ENCODE measurements at places on chromosomes 12 and 14.

DNA sequence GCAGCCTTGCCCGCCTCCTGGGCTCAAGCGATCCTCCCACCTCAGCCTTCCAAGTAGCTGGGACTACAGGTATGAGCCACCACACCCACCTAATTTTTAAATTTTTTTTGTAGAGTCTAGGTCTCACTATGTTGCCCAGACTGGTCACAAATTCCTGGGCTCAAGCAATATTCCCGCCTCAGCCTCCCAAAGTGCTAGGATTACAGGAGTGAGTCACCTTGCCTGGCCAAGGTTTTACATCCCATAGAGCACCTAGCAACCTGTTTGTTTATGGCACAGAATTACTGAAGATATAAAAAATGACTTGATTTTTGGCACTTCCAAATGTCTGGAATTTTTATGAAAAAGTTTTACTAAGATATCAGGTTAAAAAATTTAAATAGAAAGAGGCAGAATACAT is 16.5 kb downstream of the MYO1A start:
- no peak for DNase-seq

GRCh38 chr14:95520346-95520745 is 3.9 kb upstream of the SYNE3 start:
- DNase-seq: peak; percentile 60

DNA sequence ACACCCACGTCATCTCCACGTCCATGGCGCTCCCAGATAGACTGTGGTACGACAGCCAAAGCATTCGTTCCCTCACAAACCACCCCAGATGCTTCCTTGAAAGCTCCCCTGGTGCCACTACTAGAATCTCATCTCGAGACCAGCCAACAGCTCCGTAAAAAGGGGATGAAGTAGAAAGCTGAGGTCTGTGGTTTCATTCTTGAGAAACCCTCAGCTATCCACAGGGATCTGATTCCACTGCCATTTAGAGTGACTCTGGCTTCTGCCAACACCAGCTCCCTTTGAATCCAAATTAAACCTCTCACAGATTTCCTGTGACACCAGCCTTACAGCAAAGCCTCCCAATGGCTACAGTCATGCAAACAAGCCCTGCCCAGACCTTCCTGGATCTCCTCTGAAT is 18.5 kb upstream of the FOXN3 start:
- no peak for DNase-seq

DNA sequence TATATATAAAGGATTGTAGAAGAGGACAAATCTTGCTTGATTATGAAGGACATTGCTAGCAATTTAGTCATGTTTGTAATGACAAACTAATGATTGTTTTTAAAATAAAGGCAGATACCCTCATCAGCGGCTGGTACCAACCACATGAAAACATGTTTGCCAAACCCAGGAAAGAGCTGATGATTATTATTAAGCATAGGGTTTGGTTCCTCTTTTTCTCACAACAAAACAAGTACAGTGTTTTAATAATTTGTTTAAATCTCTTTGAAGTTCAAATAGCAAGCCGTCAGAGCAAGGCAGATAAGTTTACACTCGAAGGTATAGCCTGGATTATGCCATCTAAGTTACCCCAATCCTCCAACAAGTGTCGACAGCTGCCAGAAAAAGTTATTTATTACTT is 5.3 kb upstream of the SINHCAF start:
- no peak for DNase-seq

DNA sequence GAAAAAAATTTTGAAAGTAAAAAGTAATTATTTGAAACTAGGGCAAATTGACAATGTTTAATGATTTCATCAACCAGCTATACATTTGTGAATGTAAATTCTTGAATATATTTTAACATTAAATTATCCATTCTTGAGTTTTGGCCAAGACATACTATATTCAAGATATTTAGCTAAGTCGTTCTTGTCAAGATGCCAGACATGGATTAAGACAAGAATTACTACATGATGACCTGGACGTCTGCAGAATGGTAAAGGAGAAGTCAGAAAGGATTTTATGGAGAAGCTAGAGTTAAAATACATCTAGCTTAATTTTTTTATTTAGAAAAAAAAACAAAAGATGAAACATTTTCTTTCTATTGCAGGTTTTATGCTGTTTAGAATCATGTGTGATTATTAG is 255.8 kb downstream of the TMTC2 start:
- DNase-seq: no peak

GRCh38 chr14:90440021-90440451 is 43.2 kb downstream of the CALM1 start:
- DNase-seq: no peak

DNA sequence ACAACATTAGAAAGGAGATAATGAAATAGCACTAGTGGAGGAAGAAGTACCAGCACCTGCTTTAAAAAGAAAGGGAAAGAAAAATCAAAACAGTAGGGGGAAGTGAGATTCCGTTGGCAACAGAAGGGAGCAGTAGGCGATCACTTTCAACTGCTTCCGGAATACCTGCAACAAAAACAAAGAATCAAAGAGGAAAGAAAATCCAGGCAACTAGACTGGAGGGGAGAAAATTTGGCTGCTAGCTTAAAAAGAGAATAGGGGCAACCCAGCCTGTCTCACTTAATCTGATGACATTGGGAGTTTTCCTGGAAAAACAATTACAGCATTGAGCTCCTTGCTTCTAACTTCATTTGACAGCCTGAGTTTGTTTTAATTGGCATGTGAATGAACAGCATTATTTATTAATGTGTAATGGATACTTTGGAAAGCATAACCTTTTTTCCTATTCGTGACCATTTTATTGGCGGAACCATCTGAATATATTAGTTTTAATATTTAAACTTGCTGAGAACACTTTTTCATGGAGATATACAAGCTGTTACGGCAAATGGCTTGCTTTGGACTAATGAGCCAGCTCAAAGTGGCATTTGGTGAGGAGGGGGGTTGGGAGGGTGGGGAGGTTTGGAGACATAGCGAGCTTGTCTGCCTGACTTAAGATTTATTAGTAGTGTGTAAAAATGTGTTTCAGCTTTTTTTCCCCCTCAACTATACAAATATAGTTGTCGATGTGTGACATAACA is 2.5 kb upstream of the DACT1 start:
- DNase-seq: no peak

DNA sequence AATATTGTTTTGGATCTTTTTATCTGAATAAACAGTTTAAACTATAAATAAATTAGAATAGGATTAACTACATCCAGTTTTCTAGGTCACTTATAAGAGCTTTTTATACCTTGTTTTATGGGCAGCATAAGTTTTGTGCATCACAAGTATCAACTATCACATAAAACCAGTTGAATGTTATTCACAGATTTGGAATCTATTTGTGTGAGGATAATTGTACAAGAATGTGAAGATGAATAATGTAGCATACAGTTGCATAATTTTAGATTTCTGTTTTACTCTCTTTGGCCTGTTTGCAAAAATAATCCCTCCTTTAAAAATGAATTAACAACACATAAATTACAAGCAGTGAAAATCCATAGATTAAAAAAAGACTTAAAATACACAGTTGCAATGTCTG is 88.8 kb downstream of the SCFD1 start:
- no peak for DNase-seq

DNA sequence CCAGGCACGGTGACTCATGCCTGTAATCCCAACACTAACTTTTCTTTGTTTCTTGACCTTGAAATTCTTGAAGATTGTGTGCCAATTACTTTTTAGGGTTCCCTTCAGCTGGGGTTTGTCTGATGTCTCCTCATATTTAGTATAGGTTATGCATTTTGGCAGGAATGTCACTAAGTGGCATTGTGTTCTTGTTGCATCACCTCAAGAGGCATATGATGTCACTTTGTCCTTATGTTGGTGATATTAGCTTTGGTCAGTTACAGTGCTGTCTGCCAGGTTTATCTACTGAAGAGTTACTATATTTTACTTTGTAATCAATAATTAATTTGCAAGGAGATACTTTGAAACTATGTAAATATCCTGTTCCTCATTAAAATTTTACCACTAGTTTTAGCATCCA is 61.0 kb upstream of the BTG1 start:
- no peak for DNase-seq

DNA sequence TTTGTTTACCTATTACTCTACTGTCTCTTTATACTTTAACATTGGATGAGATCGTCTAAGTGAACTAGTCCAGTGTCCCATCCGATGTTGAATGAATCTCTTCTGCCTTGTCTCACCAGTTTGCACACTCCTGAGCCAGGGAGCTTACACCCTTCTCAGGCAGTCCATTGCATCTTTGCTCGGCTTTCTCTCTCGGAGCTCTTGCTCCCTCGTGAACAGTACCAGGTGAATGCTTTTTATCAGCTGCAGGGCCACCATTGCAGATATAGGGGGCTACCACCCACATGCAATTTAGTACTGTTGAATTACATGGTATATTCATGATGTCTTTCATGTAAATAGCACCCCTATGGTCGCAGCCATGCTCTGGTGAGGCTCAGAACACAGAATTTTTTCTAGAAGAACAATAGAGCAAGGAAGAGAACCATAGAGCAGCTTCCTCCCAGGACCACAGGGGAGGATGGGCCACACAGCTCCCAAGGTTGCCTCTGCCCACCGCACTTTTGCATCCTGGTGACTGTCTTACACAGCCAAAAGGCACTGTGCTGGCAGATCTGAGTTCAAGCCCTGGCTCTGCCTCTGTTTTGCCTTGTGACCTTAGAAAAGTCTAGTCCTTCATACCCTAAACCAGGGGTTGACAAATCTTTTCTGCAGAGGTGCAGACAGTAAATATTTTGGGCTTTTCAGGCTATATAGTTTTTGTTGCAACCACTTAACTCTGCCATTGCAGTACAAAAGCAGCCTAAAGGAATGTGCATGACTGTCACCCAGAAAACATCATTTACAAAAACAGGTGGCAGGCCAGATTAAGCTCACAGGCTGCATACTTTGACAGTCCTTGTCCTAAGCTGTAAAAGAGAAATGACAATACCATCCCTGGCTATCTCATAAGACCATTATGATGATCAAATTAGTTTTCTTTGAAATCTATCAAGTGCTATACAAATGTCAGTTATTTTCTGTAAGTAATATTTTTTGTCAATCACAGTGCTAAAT is 35.4 kb downstream of the PLEKHG7 start:
- DNase-seq: no peak

DNA sequence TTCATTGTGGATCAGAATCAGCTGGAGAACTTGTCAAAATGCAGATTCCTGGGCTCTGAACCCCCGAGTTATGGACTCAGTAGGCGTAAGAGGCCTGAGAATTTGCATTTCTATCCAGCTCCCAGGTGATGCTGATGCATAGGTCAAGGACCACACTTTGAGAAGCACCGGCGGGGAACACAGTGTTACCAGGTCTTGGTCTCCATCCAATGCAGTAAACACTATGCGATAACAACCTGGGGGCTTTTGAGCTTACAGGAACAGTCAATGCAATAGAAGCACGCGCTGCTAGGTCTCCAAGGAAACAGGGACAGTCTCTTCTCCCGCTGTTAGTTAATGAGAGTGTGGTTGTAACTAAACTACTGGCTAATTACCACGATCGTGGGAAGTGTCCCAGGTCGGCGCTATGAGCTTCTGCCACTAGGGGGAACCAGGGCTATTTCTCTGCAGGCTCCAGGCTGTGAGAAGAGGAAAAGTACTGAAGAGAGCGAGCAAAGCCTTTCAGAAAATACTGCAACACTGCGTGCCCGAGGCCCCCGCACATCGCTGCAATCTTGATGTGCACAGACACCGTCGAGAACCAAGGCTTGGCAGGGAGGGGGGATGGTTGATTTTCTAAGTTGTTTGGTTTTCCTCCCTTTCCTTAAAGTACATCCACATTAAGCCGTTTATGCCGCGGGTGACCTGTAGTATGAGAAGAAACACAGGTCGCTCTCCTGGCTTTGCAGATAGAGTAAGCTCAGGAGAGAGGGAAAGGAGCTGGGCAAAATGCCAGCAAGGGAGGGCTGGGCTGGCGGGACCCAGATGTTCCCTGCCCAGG is 52.0 kb upstream of the KCNA1 start:
- DNase-seq: peak; percentile 67

- DNase-seq: no peak
Measured at GRCh38 chr14:93785423-93785822, 2.9 kb downstream of the PRIMA1 start.

- DNase-seq: no peak
Measured at GRCh38 chr12:92558806-92559205, 144.0 kb upstream of the PLEKHG7 start.

- no peak for DNase-seq
Measured at GRCh38 chr14:57085801-57086200, 182.9 kb downstream of the EXOC5 start.

DNA sequence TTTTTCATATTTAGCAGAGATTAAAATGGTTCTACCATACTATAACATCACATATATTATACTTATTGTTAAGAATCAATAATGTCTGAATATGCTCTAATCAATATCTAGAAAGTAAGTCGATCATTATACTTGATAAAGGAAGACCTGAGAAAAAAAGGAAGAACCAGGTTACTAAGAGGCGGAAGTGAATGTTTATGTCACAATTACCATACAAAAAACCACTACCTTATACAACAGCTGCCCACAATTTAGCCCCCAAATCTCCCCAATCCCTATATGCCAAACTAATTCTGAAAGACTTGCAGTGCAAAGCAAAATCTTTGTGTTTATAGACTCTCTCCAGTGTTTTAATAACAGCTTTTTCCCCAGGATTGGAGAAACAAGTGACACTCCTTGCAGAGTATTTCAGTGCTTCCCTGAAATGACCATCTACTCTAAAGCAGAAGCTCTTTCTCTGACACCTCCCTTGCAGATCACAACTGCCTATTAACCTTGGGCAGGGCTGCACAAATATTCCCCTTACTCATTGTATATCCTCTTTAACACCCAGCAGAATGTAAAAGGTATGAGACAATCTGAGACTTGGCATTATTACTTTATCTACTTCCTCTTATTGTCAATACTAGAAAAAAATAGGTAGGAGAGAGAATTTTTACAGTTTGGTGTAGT is 12.7 kb upstream of the SLC2A3 start:
- DNase-seq: no peak

- DNase-seq: peak; percentile 18
Measured at GRCh38 chr12:106282457-106283097, 20.0 kb upstream of the TCP11L2 start.

DNA sequence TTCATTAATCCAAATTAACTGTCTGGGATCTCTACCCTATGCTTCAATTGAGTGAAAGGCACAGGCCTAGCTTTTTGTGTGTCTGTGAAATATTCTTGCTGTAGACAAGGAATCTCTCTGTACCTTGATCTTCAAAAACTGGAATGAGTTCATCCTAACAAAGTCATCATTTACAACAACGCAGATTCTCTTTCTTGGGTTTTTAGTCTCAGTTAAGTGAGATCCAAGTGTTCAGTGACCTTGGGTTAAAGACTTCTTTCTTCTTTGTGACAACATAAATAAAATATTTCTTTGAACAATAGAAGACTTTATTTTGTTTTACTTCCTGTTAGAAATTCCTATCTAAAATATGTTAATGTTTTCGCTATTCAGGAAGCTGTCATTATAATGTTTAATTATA is 192.2 kb upstream of the LMNTD1 start:
- DNase-seq: no peak

GRCh38 chr14:24307575-24308341 is at the start of gene CIDEB:
CIDEB (minus strand) TSS chr14:24307977; CDS start chr14:24307858, 119 bp downstream.
- no peak for DNase-seq

GRCh38 chr12:54035568-54036264 is 2.9 kb downstream of the HOXC5 start:
- no peak for DNase-seq
